Natural killer cell treated with Interleukin-12 subunit alpha and Interleukin-12 subunit beta and Interleukin-15 and Interleukin-18, amount 100 ng/mL, for 72 hours (primary cell): ENCODE measurements at places on chromosomes 4 and X.
A peak's percentile ranks its signal among the peaks of the same experiment; 100 is the strongest.

GRCh38 chr4:83449009-83449408 is 6.6 kb downstream of the HELQ start:
- no peak for DNase-seq

- DNase-seq = no peak
These were observed 182.2 kb downstream of the GABRB1 start for GRCh38 chr4:47213539-47213938.

- no peak for DNase-seq
These were observed 5.5 kb upstream of the XIAP start for GRCh38 chrX:123854329-123854728.

DNA sequence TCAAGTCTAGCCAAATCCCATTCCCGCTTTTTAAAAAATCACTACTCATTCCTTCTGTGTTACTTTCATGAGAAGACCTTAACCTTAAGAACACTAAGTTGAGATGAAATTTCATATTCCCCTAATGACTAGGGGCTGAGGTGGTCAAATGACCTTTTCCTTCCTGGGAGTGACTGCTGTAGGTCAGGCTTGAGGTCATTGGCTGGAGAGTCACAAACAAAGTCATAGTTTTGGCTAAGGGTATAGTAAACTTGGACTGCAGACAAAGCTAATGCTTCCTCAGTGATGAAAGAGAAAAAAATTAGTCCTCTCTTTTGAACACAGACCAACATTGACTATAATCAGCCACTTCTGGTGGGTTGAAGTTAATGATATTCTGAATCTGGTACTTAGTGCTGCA is 16.0 kb upstream of the FGF2 start:
- no peak for DNase-seq

GRCh38 chr4:61553557-61554125 is 353.5 kb downstream of the ADGRL3 start:
- DNase-seq = no peak

DNA sequence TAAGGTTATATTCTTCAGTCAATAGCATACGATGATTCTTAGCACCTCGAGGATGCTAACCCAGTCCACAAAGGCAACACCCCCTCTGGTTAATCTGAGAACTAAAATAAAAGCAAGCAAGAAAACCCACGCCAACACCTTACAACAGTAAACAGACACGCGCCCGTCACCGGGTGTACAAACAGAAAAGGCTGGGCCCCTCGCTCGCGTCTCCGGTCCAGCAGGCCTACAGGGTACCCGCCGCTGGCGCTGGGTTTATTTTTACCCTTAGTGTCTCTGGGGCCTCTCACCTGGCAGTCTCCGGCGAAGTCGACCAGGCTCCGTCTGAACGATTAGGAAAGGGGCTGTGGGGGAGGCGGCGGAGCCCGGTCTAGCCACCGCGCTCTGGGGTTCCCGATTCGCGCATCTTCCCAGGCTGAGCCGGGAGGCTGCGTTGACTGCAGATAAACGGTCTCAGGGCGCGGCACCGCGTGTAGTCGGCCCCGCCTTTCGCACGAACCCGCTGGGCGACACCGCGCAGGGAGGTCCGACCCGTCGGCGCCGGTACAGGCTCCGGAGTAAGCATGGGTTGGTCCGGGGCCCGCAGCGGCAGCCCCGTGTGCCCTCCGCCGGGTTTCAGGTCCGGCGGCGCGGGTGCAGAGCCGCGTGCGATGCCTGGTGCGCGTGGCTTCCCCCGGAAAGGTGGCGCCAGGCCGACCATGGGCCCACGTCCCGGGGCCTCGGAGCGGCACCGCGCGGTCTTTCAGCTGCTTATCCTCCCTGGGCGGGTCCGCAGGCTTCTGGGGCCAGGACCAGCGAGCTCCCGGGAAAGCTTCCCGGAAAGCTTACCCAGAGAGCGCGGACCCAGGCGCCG is 441 bp downstream of the SLC9B2 start:
- peak; percentile 74 for DNase-seq

DNA sequence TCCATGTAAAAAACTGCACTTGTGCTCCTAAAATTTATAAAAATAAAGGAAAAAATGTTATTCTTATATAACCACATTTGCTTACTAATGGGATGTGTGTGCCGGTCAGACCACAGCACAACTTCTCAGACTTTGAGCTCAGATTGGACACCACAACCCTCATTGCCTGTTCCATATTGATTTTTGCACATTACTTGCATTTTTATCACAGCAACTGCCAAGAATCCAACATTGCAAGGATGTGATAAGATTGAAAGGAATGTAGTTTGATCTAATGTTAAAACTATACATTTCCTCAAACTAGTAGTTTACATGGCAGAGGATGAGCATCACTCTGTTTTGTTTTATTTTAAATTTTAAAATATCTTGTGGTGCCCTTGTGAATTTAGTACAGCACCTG is 227.8 kb downstream of the KDR start:
- no peak for DNase-seq

DNA sequence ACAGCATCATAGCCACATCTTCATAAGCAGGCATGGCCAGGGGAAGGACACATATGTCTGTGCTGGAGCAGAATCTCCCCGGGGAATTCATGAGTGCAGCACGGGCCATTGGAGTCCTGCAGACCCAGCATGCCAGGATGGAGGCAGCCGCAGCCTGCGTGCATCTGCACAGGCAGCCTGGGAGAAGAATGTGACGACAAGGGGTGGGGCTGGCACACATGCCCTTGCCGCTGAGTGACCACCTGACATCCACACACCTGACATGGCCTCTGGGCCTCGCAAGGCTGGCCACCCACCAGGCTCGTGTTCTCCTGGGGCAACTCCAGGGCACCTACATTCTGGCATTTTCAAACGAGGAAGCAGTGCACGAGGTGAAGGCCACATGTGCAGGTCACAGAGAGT is 66.2 kb upstream of the AFAP1 start:
- DNase-seq = no peak

GRCh38 chrX:9682861-9683260 is 82.8 kb downstream of the GPR143 start:
- no peak for DNase-seq

DNA sequence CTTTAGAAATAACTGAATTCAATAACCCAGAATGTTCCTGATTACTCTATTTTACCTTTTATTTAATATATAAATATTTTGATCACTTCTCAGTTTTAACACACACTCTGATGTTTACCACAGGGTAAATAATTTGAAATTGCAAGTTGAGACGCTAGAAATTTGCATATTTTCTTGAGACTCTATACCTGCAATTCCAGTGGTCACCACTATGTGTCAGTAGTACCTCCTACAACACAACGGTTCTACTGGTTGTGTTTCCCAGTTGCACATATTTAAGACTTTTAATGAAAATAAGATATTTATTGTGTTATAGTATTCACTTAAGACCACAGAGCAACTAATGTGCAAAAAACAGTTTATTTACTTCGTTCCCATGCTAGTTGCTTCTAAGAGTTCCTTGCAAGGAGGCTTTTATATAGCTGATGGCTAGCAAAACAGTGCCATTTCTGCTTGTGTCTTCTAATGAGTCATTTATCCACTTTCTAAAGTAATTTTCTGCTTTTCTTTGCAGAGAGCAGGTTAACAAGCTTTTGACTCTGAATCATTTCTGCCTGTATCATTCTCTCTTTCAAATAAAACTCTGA is 98.9 kb upstream of the PDLIM3 start:
- DNase-seq = no peak

DNA sequence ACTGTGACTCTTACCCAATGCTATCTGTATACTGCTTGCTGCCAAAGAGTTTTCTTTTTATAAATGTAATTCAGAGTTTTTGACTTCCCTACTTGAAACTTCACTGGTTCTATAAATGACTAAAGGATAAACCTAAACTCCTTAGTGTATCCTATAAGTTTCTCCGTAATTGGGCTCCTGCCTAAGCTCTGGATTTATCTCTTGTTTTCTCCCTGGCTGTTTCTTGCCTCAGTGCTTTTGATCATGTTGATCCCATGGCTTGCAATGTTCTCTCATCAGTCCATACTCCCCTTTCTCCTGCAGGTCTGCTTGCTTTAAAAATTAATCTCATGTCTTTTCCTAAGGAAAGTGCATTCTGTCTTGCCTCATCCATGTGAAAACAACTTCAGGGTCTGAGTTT is 1543.1 kb upstream of the IGFBP7 start:
- DNase-seq = no peak

- no peak for DNase-seq
These were observed 35.5 kb upstream of the UGT2B7 start for GRCh38 chr4:69060651-69061308.

DNA sequence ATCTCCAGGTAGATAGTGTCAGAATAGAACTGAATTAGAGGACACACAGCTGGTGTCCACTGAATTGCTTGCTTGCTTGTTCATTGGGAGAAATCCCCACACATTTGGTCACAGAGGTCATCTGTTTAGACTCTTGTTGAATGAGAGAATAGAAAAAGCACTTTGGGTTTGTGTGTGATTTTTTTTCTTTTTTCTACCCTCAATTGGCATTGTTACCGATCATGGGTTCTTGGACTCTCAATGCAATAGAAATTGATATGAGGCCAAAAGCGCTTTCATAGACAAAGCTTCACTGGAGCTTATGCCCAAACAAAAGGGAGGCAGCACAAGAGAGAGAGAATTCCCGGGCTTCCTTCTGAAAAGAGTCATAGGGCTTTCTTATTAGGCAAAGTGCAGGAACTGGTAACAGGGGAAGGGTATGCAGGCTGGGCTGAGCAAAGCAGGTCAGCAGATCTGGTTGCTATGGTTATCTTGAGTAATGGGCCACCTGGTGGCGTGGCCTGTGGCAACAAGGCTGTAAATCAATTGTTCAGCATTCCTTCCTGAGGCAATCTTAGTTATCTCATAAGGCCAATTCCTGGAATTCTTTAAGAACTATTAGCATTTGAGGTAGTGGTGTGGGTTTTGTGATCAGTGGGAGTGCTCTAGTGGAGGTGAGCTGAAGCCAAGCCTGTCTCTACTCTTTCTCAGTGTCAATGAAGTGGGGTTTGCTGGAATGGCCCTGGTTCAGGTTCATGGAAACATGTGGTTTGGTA is 5.3 kb upstream of the GPR82 start:
- DNase-seq = no peak

DNA sequence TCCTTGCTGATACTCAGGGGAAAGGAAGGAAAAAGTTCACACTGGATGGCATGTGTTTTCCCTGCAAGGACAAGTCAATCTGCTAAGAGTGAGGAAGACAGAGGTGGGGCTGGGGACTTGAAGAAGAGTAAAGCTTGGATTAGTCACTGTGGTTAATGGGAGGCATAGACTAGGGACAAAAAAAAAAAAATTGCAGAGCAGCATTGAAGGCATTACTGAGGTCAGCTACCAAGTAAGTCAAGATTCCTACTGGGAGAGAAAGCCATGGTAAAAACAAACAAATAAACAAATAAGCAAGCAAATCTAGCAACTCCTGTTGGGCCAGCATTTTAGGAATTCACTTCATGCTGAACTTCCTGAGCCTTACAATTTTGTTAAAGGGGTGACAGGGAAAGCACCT is 58.2 kb upstream of the GPC4 start:
- DNase-seq = no peak

DNA sequence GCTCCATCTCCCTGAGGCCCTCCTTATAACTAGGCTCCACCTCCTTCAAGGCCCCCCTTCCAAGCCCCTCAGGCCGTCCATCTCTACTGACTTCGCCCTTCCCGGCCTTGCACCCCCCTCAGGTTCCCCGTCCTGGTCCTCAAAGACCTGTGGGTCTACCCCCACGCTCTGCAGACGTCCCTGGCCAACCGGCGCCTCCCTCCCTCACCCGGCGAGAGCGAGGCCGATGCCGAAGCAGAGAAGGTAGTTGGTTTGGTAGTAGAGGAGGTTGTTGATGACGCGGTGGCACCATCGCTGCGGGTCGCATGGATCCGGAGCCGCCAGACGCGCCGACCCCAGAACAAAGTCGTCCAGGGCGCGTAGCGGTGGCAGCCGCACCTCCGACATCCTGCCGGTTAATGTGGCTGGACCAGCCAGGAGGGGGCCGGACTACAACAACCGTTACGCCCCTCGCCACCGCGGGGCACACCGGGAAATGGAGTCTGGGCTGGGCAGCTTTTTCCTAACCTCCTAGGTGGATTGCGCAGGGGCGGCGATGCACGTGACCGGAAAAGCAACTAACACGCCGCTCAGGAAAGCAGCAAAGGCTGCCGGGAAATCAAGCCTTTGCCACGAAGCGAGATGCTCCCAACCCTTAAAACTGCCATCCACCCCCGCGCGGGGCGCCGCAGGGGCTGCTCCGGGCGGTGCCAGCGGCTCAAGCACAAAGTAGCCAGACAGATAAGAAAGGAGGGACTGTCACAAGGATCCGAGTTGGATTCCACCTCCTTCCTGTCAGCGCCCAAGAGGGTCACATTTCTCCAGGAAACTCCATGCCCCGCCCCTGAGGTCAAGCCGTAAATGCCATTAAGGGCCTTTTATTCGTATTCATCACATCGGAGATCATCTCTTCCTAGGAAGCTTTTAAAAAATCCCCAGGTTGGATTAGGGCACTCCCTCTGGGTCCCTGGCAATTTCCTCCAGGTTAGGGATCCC is at the start of gene PRAF2:
PRAF2 (minus strand) TSS at position 402 of the 975 bp plus-strand sequence; CDS start at position 387, 15 bp downstream.
- peak; percentile 91 for DNase-seq

DNA sequence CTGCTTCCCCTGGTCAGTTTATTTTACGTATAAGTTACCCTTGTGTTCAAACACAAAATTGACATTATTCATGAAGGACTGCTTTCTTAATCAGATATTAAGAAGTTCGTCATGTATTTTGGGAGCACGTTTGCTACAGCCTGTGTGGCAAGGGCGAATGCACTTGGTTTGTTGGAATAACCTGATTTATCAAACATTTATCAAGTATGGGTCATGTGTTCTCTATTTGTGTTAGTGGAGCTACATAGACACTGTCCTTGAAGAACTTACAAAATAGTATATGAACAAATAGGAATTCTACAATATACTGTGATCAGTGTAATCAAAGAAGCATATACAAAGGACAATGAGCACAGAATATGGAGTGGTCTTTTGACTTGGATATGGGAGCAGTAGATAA is 22.4 kb downstream of the RAB33B start:
- DNase-seq = no peak

GRCh38 chr4:82371497-82371896 is 2.3 kb downstream of the HNRNPD start:
- no peak for DNase-seq

DNA sequence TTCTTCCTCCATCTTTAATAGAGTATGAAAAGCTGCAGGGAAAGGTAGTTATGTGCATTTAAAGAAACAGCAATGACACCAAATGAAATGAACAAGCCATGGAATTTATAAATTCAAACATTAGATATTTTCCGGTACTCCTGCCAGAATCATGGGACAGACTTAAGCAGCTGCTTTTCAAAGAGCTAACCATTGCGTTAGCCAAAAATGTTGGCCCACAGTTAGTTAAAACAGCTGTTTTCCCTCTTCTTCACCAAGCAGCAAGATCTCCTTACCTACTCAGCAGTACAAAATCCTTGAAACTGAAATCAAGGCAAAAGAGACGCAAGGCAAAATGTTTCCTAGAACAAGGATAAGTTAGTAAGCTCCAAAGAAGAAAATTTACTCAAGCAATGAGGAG is 64.0 kb downstream of the MANBA start:
- DNase-seq = no peak

DNA sequence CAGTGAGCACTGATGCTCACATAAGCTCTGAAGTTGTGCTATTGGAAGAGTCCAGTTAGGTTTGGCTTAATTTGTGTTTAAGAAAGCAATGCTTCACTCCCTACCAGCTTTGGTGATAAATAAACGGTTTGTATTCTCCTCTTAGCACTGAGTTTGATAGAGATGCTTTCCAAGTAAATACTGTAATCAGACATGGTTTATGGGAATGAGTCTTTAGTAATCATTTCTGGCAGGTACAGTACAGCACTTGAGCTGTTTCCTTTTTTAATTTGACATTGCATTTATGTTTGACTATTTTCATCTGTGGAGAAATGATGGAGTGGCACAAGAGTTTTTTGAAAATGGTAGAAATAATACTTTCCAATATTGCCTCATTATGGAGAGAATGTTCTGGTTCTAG is 455.3 kb downstream of the ACTRT1 start:
- DNase-seq = no peak
